GM23248 (cell line): ENCODE measurements at places on chromosomes 12 and 14. TPM values are rescaled to one million over a fixed set of nuclear protein-coding genes. Genes with fewer than 3 reads are reported as not detected.

GRCh38 chr12:117580015-117580717 is 218.7 kb upstream of the NOS1 start:
- DNase-seq = no peak

DNA sequence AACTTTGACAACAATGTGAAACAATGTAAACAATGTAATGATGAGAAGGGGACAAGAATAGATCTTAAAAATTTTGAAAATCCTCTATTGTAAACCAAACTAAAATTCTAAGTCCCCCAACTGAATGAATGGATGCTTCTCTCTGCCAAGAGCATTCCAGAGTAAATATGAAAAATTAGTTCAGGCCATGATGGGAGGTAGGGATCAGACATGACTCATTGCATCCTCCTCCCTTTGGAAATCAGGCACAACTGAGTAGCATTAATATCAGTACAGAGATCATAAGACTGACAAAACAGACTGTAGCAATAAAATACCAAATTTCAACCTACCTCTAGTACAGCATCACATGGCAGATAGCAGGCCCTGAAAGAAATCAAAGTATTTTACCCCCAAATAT is 559.9 kb downstream of the C12orf50 start:
- no peak for DNase-seq

Gene CAND1
- total RNA-seq = 65.1 and 92.6 TPM in 2 replicates

Gene TMX1
- 54.8 and 55.8 TPM in 2 replicates for total RNA-seq

Gene NKX2-1
- total RNA-seq = not detected in 2 replicates
